ENCODE measurements at places on chromosomes 7 and 10. TPM values are rescaled to one million over a fixed set of nuclear protein-coding genes. Genes with fewer than 3 reads are reported as not detected.

Gene PNLIP
- total RNA-seq, result not detected

Gene CPED1
- total RNA-seq, result 18.4 TPM

GRCh38 chr10:79211616-79212015, 135.7 kb upstream of the PPIF start:
- DNase-seq, result no peak

DNA sequence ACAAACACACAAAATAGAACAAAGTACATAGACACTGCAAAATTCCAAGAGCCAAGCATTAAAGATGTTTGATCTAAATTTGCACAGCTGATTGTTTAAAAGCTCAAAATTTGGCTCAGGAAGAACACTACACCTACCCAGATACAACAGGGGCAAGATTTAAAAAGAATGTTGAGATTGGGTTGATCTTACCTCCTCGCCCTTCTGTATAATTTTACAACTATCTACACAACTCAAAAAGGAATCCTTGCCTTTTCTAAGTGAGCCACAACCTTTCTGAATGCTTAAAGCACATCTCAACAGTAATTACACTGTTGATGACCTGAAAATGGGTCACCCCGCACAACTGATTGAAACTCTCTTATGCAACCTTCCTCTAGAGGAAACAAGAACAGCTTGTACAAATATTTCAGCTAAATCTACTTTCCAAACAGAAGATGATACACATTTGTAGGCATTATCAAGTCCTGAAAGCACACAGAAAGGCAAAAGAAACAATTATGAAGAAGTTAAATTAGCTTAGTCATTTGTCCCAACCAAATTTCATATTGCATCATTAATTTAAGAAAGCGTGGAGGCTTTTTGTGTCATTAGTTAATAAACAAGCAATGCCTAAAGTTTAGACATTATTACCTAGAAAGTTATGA, 75.5 kb downstream of the UBE2H start:
- DNase-seq, result no peak
